Vagina (tissue), 2 donors: ENCODE measurements at places on chromosomes 1 and 21. TPM values are rescaled to one million over a fixed set of nuclear protein-coding genes. Genes with fewer than 3 reads are reported as not detected.

GRCh38 chr21:42471206-42471605 is 24.8 kb downstream of the RSPH1 start:
- DNase-seq: no peak
- H3K27ac ChIP-seq: no peak overlapping the region
- H3K36me3 ChIP-seq: no peaks in the 10 kb centered on the region
- no peaks in the 10 kb centered on the region for H3K27me3 ChIP-seq

DNA sequence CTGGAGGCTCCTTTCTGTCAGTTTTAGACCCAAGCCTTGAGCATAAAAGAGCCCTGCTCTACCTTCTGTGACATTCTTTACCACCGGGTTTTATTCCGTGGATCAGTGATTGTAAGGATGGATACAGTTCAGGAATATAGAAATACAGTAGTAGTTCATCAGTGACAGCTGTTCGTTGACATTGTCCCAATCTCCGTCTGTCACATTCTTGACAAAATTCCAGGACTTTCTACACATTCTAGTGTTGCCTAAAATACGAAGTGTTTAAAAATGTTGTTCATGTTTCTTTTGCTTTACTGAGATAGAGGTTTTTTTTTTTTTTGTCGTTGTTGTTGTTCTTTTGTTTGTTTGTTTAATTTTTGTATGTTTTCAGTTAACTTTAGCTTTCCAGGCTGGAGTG is 29.9 kb downstream of the MAP10 start:
- DNase-seq: no peak
- H3K4me1 ChIP-seq: no peaks in the 10 kb centered on the region
- H3K4me3 ChIP-seq: no peak overlapping the region
- no peaks in the 10 kb centered on the region for H3K36me3 ChIP-seq
- H3K27ac ChIP-seq: no peak overlapping the region
- no peaks in the 10 kb centered on the region for H3K27me3 ChIP-seq

DNA sequence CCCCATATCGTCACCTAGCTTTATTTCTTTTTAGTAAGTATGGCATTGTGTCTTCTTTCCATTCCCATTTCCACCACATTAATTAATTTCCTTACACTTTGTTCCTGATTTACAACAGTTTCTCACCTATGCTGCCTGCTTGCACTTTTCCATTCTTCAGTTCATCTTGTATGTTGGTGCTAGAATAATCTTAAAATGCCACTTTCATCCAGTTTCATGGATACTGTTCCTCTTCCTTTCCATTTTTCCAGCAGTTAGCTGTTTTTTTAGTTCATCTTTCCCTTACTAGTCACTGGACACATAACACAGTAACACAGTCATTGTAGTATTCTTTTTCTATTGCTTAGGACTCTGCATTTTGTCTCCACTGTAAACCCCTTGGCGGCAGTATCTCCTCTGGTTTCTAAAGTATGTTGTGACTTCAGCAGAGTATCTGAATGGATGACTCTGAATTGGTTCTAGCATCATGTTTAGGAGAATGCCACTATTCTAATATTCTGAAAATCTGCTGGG is 2.1 kb downstream of the CDC7 start:
- H3K36me3 ChIP-seq: no peaks in the 10 kb centered on the region
- H3K4me1 ChIP-seq: peaks cover 14% of the 10 kb centered on the region
- no peaks in the 10 kb centered on the region for H3K27me3 ChIP-seq
- DNase-seq: no peak
- H3K27ac ChIP-seq: no peak overlapping the region
- no peak overlapping the region for H3K4me3 ChIP-seq

DNA sequence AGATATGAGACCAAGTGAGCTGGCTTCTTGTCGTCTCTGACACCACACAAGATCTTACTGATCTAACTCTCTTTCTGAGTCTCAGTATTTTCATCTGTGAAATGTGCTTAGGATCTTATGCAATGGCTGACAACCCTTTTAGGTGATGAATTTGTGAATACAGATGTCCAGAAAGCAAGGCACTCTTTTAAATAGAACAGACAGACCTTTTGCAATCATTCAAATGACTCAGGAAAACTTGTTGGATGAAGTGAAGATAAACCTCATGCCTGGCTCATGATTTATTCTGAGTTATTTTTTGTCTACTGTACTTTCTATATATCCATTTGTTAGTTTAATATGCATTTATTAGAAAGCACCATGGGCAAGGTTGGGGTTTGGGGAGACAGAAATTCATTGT is 411.3 kb downstream of the PTPRU start:
- no peaks in the 10 kb centered on the region for H3K27me3 ChIP-seq
- H3K36me3 ChIP-seq: no peaks in the 10 kb centered on the region
- H3K4me3 ChIP-seq: no peak overlapping the region
- H3K4me1 ChIP-seq: no peaks in the 10 kb centered on the region
- H3K27ac ChIP-seq: no peak overlapping the region

DNA sequence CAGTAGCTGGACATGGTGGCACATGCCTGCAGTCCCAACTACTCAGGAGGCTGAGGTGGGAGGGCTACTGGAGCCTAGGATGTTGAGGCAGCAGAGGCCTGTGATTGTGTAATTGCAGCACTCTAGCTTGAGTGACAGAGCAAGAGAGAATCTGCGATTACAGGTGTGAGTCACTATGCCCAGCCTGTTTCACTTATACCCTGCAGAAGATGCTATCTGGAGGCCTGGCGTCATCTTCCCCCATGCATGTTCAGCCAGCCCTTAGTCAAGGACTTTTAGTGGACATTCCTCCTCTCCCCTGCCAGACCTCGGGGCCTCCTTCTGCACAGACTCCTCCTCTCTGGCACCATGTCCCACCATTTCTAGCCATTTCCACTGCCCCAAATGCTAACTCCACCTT is 36.3 kb upstream of the RCC2 start:
- no peak overlapping the region for H3K4me3 ChIP-seq
- H3K4me1 ChIP-seq: no peaks in the 10 kb centered on the region
- no peaks in the 10 kb centered on the region for H3K27me3 ChIP-seq
- no peak for DNase-seq

DNA sequence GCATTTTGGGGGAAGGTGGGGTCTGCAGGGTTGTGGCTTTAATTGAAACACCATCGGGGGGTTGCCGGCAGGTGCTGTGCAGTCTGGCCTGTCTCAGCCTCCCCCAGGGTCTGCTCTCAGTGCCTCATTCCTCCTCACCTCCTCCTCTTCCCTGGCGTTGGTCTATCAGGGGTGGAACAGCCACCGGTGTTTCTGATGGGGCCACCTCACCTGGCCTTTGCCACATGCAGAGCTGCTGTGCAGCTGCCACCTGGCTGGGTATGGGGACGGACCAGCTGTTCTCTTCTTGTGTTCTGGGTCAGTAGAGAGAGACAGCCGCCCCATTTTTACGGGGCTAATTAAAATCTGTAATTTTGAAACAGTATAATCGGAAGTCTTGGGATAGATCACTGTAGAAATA is 53.9 kb downstream of the SPSB1 start:
- no peak overlapping the region for H3K4me3 ChIP-seq
- no peaks in the 10 kb centered on the region for H3K36me3 ChIP-seq
- peak overlapping the region; percentile 19 for H3K27ac ChIP-seq
- H3K27me3 ChIP-seq: no peaks in the 10 kb centered on the region
- no peak for DNase-seq
- peaks cover 79% of the 10 kb centered on the region for H3K4me1 ChIP-seq

- H3K27me3 ChIP-seq: no peaks in the 10 kb centered on the region
- no peak overlapping the region for H3K4me3 ChIP-seq
- H3K4me1 ChIP-seq: no peaks in the 10 kb centered on the region
- no peaks in the 10 kb centered on the region for H3K36me3 ChIP-seq
- H3K27ac ChIP-seq: no peak overlapping the region
Measured at GRCh38 chr1:85629532-85629920, 49.0 kb downstream of the CCN1 start.

GRCh38 chr1:155499263-155499662 is 63.3 kb downstream of the ASH1L start:
- no peak overlapping the region for H3K4me3 ChIP-seq
- H3K4me1 ChIP-seq: peaks cover 14% of the 10 kb centered on the region
- H3K27ac ChIP-seq: no peak overlapping the region
- DNase-seq: no peak
- no peaks in the 10 kb centered on the region for H3K27me3 ChIP-seq
- H3K36me3 ChIP-seq: no peaks in the 10 kb centered on the region

DNA sequence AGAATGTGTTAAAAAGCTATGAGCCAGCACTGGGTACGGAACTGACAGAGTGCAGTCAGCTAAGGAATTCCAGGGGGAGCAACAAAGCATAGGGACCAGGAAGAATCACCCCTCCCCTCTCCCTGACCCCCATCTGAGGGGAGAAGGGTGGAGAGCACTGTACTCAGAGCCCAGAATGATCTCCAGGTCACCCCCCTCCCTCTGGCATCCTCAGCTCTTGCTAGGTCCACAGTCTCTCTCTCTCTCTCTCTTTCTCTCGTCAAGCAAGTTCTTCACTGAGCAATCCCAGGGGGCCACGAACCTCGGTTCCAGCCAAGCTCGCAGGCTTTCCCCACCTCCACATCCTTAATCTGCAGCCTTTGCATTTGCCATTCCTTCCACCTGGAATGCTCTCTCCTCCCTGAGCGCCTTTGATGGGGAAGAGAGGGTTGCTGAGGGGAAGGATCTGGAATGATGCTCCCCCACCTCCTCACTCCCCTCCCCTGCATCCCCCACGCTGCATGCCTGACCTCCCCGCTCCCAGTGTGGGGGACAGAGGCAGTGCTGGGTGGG is 6.7 kb upstream of the WASF2 start:
- H3K27ac ChIP-seq: no peak overlapping the region
- DNase-seq: no peak
- H3K4me3 ChIP-seq: no peak overlapping the region

- H3K36me3 ChIP-seq: no peaks in the 10 kb centered on the region
- DNase-seq: no peak
- peaks cover 5% of the 10 kb centered on the region for H3K4me1 ChIP-seq
- peak within 1 kb of the TSS; percentile 66 for H3K4me3 ChIP-seq
- no peaks in the 10 kb centered on the region for H3K27me3 ChIP-seq
Measured at GRCh38 chr1:109667452-109668122, at the start of gene GSTM2. Gene GSTM2, plus strand, starts transcription at chr1:109668057. Its CDS starts 59 bp downstream, at chr1:109668116.

GRCh38 chr1:48572646-48573258 is 100.7 kb upstream of the SPATA6 start:
- no peaks in the 10 kb centered on the region for H3K36me3 ChIP-seq
- H3K27me3 ChIP-seq: no peaks in the 10 kb centered on the region
- no peak overlapping the region for H3K27ac ChIP-seq
- no peak for DNase-seq

S100B gene
- total RNA-seq: 19.9 TPM
